ENCODE measurements at places on chromosomes 11 and 22.

- no peak for DNase-seq
Observed at GRCh38 chr11:44611088-44611487, 45.6 kb downstream of the CD82 start.

DNA sequence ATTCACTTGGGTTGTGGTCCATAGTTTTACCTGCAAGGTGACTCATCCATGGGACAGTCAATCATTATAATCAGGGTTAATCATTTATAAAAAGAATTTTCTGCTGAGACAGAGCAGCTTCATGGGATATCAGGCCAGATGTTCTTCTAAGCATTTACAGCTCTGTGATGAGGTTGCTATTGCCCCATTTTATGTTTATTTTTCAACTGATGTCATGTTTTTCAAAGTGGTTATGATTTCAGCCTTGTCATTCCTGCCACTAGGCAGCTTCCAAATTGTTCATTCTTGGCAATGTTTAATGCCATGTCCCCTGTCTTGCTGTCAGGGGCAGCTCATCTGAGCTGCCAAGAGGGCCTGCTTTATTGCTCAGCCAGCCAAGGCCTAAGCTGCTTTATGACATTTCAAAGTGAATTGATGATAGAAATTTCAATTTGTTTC, 35.9 kb upstream of the ZBED5 start:
- DNase-seq, result no peak

GRCh38 chr11:60848714-60849151, 6.8 kb downstream of the CCDC86 start:
- no peak for DNase-seq

- DNase-seq, result no peak
Observed at GRCh38 chr11:125489166-125489565, 6.9 kb downstream of the FEZ1 start.

DNA sequence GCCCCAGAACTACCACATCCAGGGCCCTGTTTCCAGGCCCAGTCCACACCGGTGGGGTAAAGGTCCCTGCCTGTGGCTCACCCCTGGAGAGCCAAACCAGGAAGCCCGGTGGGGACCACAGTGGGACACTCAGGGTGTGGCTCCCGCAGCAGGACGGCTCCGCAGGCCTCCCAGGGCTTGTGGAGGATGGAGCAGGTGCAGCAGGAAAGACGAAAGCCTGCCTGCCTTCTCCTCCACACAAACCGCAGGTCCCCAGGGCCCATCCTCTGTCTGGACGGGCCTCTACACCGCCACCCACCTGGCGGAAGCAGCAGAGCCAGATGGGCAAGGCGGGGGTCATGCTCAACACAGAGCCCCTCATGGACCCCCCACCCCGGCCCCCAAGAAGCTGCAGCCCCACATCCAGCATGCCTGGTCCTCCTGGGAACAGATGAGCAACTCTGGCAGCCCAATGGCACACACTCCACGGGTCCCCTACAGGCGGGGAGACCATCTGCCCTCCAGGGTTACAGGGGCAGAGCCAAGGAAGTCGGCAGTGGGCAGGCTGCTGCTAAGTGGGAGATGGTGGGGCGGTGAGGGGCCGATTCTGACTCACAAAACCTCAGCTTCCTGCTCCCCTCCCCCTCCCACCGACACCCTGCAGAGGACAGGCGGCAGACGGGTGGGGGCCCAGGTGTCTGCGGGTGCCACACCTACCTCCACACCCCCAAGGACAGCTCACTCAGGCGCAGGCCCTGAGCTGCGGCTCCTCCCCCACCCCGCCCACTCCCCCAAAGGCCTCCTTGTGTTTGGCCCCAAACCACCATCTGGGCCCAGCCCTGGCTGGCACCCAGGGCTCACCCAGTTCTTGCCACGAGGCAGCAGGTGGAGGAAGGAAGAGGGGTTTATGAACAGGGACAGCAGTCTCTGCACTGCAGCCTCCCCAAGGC, 5.2 kb downstream of the SBF1 start:
- DNase-seq, result no peak

Data from neural progenitor cell (in vitro differentiated cells).